ENCODE measurements at places on chromosomes 6 and 20.

- DNase-seq: no peak
Observed at GRCh38 chr6:24755279-24755678, 19.5 kb upstream of the GMNN start.

GRCh38 chr20:57878786-57879424 lies 169.1 kb upstream of the PMEPA1 start:
- no peak for DNase-seq

GRCh38 chr6:140912686-140913085 lies 1220.0 kb upstream of the GJE1 start:
- no peak for DNase-seq

- DNase-seq: no peak
Observed at GRCh38 chr20:58794510-58795180, 56.1 kb downstream of the GNAS-AS1 start.

- no peak for DNase-seq
Observed at GRCh38 chr20:63431944-63432343, 40.5 kb downstream of the KCNQ2 start.

GRCh38 chr6:42263165-42263728 lies 45.6 kb upstream of the MRPS10 start:
- DNase-seq: no peak

DNA sequence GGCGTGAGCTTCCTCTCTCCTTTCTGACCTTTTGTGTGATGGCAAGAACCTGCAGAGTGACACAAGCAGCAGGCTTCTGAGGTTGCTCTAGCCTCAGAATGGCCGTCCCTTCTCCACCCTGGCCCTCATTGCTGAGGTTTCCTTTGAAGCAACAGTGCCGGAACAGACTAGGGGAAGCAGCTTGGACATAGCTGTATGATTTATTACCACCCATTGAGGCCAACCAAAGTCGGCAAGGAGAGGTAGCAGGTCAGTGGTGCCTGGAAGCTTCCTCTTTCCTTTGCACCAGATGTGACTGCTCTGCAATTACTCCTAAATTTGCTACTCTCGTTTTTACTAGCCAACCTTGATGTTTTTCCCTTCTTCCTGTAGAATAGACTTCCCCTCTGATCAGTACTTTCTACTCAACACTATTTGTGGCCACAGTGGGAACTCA lies 31.4 kb downstream of the PTPN1 start:
- DNase-seq: no peak
